ENCODE measurements at places on chromosomes 5 and 9. TPM values are rescaled to one million over a fixed set of nuclear protein-coding genes. Genes with fewer than 3 reads are reported as not detected.

TDRD7 gene
- total RNA-seq = 19.5 TPM

FCN2 gene
- not detected for total RNA-seq

LNPEP gene
- total RNA-seq = 43.1 TPM

OR13C3 gene
- not detected for total RNA-seq

SLC35D2 gene
- total RNA-seq = 30.3 TPM

IL13 gene
- not detected for total RNA-seq

RXFP3 gene
- not detected for total RNA-seq

PTPRD gene
- total RNA-seq = 4.7 TPM

TAF11L5 gene
- not detected for total RNA-seq

C5orf63 gene
- 8.9 TPM for total RNA-seq

SCGB3A2 gene
- total RNA-seq = 1.0 TPM

SPAAR gene
- total RNA-seq = 5.8 TPM

NR6A1 gene
- 3.3 TPM for total RNA-seq
